ENCODE measurements at places on chromosomes 4 and X.
A peak's percentile ranks its signal among the peaks of the same experiment; 100 is the strongest.

DNA sequence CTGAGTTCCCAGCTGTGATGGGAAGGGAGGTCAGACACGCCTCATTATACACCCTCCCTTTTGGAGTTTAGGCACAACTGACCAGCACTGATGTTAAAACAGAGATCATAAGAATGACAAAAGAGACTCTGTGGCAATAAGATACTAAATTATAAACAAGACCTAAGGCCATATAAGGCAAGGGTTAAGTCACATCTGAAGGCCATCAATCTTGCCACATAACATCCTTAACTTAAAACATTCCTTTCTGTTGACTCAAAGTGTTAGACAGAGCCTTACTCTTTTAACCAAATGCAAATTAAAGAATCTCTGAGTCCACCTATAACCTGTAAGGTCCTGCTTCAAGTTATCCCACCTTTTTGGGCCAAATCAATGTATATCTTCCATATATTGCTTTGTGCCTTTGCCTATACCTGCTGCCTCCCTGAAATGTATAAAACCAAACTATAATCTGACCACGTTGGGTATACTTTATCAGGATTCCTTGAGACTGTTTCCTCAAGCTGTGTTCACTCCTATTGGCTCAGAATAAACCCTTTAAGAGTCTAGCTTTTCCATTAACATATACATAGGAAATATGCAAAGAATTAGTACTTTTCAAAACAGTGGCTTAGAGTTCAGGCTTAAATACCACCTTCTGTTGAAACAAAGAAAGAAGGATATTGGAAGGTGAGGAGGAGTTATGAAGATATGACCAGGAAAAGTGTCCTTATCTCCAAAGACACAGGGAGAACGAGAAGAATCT is 214.4 kb upstream of the PPP1R2C start:
- no peak for DNase-seq

GRCh38 chr4:6209921-6210320 is 9.6 kb upstream of the JAKMIP1 start:
- no peak for DNase-seq

GRCh38 chr4:159024266-159024665 is 78.6 kb upstream of the RAPGEF2 start:
- DNase-seq, result no peak

- DNase-seq, result no peak
These were observed 184.1 kb upstream of the HHIP start for GRCh38 chr4:144461906-144462305.

DNA sequence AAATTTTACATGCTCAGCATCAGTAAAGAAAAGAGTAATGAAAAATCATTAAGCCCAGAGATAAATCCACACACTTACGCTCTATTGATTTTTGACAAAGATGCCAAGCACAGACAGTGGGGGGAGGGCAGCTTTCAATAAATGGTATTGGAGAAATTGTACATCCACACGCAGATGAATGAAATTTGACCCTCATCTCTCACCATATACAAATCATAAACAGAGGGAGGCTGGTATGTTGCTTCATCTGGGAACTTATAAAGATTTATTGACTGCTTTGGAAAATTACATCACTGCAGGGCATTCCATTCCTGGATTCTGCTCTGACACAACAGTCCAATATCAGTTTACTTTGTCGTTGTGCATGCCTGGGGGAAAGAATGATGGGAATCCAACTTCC is 58.4 kb upstream of the XAGE1A start:
- no peak for DNase-seq

DNA sequence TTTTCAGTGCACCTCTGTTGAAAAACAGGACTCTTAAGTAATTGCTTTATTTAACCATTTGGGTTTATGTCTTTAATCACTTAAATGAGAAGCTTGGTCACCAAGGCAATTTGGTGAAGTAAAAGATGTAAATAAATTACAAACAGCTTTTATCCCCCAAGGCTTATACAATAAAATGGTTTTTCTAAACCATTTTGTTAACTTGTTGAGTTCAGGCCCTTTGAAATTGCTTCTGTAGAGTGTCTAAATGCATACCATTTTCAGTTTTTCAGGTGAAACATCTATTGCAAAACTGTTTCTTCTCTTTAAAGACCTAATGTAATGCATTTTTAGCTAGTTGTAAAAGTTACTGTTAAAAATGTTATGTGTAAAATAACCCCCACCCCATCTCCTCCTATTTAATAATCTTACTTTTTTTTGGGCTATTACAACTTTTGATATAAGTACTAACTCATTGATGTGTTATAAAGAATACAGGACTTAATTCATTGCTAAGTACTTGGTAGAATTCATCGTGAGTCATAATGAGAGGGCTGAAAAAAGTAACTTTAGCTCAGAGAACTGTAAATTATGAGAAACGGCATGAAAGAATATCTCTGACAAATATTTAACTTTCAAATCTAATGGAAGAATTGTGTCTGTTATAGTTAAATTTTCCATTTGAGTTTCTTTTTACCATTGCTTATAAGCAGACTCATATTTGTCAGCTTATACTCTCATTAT is 4.5 kb downstream of the RAPGEF2 start:
- no peak for DNase-seq

- DNase-seq, result no peak
These were observed 89.9 kb upstream of the PAK3 start for GRCh38 chrX:111006116-111006515.

- no peak for DNase-seq
These were observed 465.0 kb downstream of the IL15 start for GRCh38 chr4:142101401-142101800.

GRCh38 chr4:110644008-110644407 is 21.1 kb upstream of the PITX2 start:
- no peak for DNase-seq

GRCh38 chr4:10032625-10033024 is 11.3 kb upstream of the SLC2A9 start:
- DNase-seq, result no peak

DNA sequence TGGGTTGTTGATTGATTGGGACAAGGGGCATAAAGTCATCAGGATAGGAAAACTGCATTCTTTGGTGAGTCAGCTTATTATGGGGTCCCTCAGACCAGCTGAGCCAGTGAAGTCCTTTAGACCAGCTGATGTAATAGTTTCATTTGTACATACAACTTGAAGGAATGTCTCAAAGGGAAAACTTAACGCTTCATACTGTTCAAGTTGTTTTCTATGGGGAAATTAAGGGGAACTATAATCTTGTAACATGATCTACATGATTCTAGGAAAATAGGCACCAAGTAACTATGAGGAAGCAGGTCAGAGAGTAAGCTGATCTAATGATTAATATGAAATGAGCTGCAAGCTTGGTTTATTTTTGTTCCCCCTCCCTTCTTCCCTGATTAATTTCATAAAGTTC is 175.1 kb upstream of the GRID2 start:
- no peak for DNase-seq

GRCh38 chr4:48222491-48222890 is 47.1 kb downstream of the TEC start:
- DNase-seq, result no peak

DNA sequence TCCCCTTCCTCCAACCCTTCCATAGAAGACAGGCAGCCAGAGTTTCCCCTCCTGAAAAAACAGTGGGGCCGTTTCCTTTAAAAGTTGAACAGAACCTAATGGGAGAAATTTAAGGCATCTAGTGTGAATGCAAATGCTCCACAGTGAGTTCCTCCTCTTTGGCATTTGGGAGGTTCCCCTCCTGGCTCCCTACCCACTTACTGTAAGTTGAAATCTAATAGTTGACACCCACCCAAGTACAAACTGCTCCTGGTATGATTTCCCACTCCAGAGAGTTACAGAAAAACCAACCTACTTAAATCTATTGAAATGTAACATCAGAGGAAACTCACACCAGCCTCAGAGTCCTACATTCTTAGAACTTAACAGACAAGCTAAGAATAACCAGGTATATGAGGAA is 17.6 kb downstream of the ENPEP start:
- DNase-seq, result no peak

DNA sequence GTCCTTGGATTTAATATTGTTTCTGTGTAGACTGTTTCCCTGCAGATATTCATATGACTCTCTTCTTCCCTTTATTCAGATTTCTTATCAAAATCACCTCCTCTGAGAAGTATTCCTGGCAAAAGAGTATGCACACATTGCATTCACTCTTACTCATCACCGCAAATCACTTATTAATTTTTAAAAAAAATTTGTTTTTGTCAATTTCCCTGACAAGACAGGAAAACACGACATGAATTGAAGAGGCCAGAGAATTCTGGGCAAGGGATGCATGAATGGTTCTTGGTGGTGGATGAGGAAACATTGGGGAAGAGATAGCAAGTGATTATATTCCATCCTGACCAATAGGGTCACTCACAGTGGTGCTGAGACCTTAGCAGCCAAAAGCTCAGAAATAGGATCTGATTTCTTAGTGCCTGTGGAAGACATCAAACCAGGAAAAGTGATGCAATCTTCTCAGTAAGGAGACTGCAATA is 522.5 kb upstream of the AGA start:
- DNase-seq, result no peak

DNA sequence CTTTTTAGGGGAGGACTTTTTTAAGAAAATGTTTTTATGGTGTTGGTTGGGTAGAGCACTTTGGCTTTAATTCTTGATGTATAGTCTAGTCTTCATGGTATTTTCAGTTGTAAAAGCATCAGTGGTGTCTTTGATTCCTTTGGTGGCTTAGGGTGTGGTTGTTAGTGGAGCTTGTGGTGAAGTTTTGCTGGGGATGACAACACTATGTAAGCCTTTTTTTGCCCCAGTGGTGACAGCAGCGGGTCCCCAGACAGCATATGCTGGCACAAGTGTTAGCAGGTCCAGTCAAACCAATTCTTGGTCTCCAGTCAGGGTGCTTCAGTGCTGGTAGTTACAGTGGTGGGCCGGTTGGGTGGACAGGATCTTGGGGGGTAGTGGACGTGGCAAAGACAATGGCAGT is 52.0 kb downstream of the CHIC1 start:
- no peak for DNase-seq

GRCh38 chrX:72408885-72409284 is 103.2 kb upstream of the CITED1 start:
- DNase-seq, result no peak

GRCh38 chr4:87974856-87975462 is 555 bp upstream of the SPP1 start:
- no peak for DNase-seq

DNA sequence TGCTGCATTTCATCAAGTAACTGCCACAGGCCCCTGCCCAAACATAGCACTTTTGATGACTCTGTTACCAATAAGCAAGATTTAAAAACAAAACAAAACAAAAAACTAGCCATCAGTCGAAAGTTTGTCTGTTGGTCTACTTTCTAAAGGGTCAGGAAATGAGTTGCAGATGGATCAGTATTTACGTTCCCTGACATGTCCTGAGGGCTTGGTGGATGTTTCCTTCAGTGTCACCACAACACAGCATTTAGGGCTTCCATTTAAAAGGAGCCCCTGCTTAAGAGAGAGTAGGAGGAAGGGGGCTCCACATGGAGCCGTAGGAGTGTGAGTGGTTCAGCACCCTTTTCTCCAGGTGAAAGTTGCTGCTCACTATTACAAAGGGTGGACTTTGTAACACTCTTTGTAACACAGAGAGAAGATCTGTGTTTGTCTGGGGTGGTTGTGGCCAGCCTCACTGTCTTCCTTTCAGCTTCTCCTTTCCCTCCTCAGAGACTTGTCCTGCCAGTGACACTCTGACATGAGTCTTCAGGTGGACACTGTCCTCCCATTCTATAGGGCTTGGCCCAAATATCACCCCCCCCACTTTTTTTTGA is 167.5 kb upstream of the PDE5A start:
- no peak for DNase-seq

DNA sequence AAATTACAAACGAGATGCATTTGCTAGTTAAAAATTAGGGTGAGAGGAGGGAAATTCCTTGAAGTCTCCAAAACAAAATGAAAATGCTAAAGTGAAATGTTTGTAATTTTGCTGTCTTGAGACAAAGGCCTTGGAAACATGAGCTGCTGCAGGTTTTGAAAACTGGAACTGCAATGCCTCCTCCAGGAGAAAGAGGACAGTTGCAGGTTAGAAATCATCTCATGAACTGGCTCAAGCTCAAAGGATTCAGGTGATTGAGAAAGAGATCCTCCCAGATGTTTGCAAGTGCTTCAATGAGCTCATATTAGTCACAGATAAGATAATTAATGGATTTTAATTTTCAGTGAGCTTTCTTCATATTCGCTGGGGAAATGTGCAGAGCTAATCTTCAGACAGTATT is 32.4 kb downstream of the SMPX start:
- DNase-seq, result peak; percentile 7

DNA sequence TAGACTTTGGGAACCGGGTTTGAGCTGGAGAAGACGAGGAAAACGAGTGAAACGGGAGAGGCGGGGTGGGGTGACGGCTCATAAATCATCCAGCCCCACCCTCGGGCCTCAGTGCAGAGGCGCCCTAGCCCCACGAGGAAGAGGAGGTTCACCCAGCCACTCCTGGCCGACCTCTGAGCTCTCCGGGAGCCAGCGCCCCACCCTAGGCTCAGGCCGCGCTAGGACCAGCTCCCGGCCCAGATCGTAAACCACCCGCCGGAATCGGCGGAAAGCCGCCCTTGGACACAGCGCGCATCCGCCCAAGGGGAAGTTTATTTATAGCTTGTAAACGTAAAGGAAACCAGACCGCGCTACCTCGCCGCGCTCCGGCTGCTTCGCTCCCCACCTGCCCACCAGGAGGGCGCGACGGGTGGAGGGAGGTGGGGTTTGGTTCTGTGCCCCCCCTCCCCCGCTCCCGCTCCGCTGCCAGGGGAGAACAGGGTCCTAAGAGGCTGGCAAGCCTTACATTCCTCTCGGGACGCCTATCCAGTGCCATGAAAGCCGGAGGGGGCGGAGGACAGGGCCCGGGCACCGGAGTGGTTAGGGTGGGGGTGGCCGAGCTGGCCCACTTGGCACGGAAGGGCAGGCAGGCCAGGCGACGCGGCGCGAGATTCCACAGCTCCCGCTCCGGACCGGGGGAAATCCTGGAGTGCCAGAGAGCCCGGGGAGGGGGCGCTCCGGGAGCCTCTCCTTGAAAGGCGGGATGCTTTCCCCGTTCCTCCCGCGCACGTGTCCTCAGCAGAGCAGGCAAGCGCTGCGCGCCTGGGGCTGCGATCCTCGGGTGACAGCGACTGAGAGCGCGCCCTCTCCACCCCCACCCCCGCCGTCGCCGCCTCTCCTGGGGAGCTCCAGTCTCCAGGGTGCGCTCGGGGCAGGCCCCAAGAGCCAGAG is 84.2 kb downstream of the BCOR start:
- DNase-seq, result peak; percentile 80

GRCh38 chr4:80678413-80678812 is 342.9 kb downstream of the CFAP299 start:
- DNase-seq, result no peak

- DNase-seq, result no peak
These were observed 1.0 kb downstream of the TBCK start for GRCh38 chr4:106314960-106315359.

GRCh38 chrX:105241056-105241455 is 20.6 kb upstream of the TEX13A start:
- no peak for DNase-seq

GRCh38 chr4:6367371-6367851 is 97.8 kb downstream of the WFS1 start:
- DNase-seq, result no peak

DNA sequence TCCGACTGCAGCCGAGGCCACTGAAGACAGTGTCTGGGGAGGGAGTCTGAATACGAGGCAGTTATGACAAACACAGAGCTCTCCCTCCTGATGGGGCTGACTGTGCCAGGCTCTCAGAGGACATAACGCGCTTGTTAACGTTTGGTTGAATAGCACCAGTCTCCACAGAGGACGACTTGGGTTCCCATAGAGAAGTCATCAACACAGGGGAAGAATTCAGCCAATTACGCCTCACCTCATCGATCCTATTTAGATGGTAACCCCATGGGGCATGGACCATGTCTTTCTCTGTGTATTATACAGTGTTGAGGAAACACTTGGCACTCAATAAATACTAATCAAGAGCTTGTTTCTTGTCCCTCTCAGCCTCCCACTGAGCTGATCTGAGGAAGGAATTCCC is 642.6 kb upstream of the LCORL start:
- no peak for DNase-seq
